Upper lobe of right lung (tissue), 1 donor: ENCODE measurements at places on chromosomes 3 and 15. TPM values are rescaled to one million over a fixed set of nuclear protein-coding genes. Genes with fewer than 3 reads are reported as not detected.

- H3K27me3 ChIP-seq = no peaks in the 10 kb centered on the region
- no peaks in the 10 kb centered on the region for H3K36me3 ChIP-seq
- no peak for DNase-seq
- H3K27ac ChIP-seq = no peak overlapping the region
These were observed 30.0 kb upstream of the SLC2A2 start for GRCh38 chr3:171056528-171056927.

Gene XXYLT1
- 9.8 TPM for total RNA-seq

Gene ZNF619
- total RNA-seq = 6.8 TPM

GRCh38 chr3:78830470-78830869 lies 937.3 kb downstream of the ROBO1 start:
- no peaks in the 10 kb centered on the region for H3K27me3 ChIP-seq
- H3K4me3 ChIP-seq = no peak overlapping the region
- H3K36me3 ChIP-seq = no peaks in the 10 kb centered on the region
- no peak for DNase-seq

DNA sequence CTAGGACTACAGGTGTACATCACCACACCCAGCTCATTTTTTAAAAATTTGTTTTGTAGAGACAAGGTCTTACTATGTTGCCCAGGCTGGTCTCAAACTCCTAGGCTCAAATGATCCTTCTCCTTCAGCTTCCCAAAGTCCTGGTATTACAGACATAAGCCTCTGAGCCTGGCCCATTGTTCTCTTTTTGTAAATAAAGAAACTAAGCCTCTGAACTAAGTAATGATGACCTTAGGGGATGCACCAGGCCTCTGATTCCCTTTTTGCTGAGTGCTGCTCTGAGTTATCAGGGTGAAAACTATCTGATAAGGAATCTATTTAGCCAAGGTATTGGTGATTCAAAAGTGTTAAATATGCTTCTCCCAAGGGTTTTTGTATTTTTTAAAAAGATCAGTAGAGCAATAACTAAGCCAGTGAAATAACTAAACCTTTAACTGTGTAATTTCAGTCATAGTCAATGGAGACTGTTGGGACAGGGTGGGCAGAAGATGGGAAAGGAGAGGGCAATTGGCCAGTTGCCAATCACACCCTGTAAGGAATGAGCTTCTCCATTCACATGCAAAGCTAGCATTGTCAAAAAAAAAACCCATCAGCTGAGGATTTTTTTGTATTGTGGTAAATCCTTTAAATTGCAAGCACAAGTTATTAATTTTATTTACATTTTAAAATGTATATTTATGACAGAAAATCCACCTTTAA lies 194.8 kb upstream of the PFN2 start:
- no peaks in the 10 kb centered on the region for H3K4me1 ChIP-seq
- H3K27me3 ChIP-seq = no peaks in the 10 kb centered on the region
- no peak for DNase-seq

Gene SPINK8
- total RNA-seq = not detected

DNA sequence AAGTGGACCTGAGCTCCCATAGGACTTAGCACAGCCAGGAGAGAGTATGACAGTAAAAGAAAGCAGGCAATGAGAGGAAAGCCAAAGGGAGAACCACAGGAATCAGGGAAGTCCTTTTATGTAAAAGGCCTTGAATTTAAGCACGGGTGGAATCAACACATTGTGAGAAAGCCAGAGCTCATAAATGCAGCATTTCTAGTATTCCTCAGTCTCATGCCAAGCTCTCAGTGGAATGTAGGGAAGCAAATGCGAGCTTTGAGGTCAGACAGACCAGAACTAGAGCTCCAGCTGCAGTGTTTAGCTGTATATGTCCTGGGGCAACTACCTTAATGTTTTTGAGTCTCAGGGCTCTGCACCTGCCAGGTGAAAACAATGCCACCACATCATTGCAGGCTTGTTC lies 132.1 kb upstream of the TRIM42 start:
- no peaks in the 10 kb centered on the region for H3K36me3 ChIP-seq
- no peak for DNase-seq
- H3K27me3 ChIP-seq = no peaks in the 10 kb centered on the region
- H3K27ac ChIP-seq = no peak overlapping the region
- H3K4me3 ChIP-seq = no peak overlapping the region

DNA sequence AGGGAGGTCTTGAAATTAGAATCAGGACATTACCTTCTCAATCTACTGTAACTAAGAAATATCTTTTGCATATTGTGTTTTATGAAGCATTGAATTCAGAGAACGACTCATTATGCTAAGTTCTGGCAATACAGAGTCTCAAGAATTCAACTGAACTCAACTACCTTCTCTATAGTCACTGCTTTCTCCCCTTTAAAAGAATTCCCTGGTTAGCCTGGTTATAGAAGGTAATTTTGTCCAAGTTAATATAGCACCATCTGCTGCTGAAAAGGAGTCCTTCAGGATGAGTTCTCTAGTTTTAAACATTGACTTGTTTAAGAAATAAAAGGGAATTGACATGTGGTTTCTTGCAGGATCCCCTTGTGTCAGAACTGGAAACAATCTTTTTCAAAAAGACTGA lies 60.2 kb downstream of the IL16 start:
- H3K27ac ChIP-seq = no peak overlapping the region
- no peak for DNase-seq
- no peak overlapping the region for H3K4me3 ChIP-seq
- peaks cover 9% of the 10 kb centered on the region for H3K4me1 ChIP-seq
- H3K36me3 ChIP-seq = no peaks in the 10 kb centered on the region

- no peaks in the 10 kb centered on the region for H3K36me3 ChIP-seq
- no peaks in the 10 kb centered on the region for H3K27me3 ChIP-seq
- H3K4me3 ChIP-seq = no peak overlapping the region
- DNase-seq = no peak
- H3K27ac ChIP-seq = no peak overlapping the region
These were observed 2.2 kb downstream of the STRA6 start for GRCh38 chr15:74200412-74200815.

DNA sequence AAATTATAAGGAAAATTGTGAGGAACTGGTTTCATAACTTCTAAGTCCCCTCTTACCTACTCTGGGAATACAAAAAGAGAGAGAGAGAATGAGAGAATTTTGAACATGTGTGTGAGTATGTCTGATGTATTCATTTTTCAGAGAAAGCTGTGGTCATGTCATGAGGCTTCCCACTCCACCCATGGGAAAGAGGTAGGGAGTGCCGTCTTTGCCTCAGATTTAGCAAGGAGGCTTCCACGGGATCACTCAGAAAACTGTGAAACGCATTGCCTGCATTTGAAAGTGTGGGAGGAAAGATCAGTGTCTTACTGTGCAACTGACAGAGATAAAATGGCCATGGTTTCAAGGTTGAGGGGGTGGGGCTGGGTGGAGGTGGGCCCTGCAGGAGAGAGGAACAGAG lies 331.5 kb upstream of the CTNNB1 start:
- no peak for DNase-seq
- no peaks in the 10 kb centered on the region for H3K27me3 ChIP-seq

Gene MYEF2
- total RNA-seq = 21.3 TPM

Gene SLC22A13
- 0.41 TPM for total RNA-seq

GRCh38 chr3:57434041-57434440 lies 110.1 kb downstream of the DNAH12 start:
- no peak for DNase-seq
- no peaks in the 10 kb centered on the region for H3K36me3 ChIP-seq
- no peak overlapping the region for H3K27ac ChIP-seq
- H3K27me3 ChIP-seq = peaks cover 4% of the 10 kb centered on the region
- H3K4me3 ChIP-seq = no peak overlapping the region

Gene TP63
- 1.3 TPM for total RNA-seq

Gene ADAMTS7
- 9.1 TPM for total RNA-seq

DNA sequence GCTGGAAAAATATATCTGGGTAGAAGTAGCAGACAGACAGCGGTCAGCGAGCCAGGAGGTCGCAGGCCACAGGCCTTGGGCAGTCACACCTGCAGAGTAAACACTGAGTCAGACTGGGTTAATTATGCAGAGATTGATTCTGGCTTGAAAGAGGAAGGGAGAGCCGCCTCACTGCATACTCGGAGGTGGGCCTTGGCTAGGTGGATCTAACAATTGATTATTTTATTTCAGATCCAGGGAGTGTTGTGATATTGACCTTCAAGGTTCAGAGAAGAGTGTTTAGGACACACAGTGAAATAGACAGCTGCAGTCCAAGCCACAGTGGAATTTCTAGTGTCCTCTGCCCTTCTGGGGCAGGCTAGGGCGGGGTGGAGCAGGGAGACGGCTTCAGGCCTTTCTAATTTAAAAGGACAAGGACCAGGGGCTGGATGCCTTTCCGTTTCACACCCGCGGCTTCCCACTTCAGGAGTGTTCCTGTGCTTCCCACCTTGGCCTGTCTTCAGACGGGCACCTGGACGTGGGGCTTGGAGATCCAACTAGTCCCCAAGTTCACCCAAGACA lies 237.3 kb downstream of the XXYLT1 start:
- no peaks in the 10 kb centered on the region for H3K36me3 ChIP-seq
- H3K4me3 ChIP-seq = no peak overlapping the region
- H3K27me3 ChIP-seq = no peaks in the 10 kb centered on the region

DNA sequence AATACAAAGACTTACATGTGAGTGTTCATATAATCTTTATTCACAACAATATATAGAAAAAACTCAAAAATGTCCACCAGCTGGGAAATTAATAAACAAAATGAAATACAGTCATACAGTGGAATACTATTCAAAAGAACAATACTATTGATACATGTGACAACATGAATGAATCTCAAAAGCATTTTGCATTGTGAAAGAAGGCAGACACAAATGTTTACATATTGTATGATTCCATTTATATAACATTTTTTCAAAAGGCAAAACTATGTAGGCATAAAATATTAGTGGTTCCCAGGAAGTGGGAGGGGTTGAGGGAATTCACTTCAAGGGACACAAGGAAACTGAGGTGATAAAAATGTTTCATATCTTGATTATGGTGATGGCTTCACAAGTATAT lies 303.2 kb downstream of the CTNNB1 start:
- no peak overlapping the region for H3K27ac ChIP-seq
- H3K27me3 ChIP-seq = no peaks in the 10 kb centered on the region
- no peaks in the 10 kb centered on the region for H3K36me3 ChIP-seq
- DNase-seq = no peak
- H3K4me3 ChIP-seq = no peak overlapping the region

- H3K4me3 ChIP-seq = no peak overlapping the region
- no peaks in the 10 kb centered on the region for H3K27me3 ChIP-seq
- peaks cover 16% of the 10 kb centered on the region for H3K4me1 ChIP-seq
- no peak for DNase-seq
These were observed 3.7 kb downstream of the TRANK1 start for GRCh38 chr3:36941162-36941561.

DNA sequence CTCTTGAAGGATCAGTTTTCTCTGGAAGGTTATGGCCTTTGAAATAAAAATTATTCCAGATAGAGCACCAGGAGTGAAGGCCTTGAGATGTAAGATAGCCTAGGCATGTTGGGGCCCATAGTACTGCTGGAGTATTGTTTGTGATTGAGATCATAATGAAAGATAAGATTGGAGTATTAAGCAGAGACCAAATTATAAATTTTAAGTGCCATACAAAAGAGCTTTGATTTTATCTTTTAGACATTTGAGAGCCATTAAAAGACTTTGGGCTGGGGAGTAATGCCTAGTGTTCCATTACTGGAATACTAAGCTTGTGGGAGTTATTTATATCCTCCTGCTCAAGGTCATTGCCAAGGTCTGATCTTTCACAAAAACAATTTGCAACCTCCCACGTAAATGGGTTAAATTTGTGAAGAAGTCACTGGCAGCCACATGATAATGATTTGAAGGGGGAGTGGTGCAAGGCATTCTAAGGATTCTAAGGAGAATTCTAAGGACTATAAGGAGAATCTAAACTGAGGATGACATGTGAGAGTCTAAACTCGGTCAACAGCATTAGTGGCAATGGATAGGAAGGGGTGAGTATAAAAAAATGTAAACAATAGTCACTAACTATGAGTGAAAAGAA lies 12.8 kb downstream of the ELL3 start:
- no peaks in the 10 kb centered on the region for H3K27me3 ChIP-seq
- H3K27ac ChIP-seq = no peak overlapping the region
- H3K4me1 ChIP-seq = no peaks in the 10 kb centered on the region
- H3K4me3 ChIP-seq = no peak overlapping the region

DNA sequence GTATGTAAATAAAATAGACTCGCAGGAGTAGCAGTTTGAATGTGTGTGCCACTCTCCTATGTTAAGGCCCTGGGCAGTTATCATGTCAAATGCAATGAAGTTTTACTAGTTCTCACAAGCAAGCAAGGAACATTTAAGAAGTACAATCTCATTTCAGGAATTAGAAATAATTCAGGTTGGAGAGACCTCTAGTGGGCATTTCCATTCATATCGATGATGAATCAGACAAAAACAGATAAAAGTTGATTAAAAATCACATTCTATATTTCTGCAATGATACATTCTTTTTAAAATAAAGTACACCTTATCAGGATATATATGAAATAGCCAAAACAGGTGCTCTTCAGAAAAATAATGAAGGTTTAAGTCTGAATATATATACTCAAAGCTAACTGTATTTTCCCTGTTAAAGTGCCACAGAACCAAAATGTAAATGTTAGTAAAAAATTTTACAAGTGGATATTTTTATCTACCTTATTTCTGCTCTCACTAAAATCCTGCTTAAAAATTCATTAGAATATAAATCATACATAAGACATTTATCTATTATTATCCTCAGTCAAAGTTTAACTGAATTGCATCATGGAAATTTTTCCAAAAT lies 492.4 kb upstream of the FRG2C start:
- DNase-seq = no peak
- H3K4me3 ChIP-seq = no peak overlapping the region
- H3K27ac ChIP-seq = no peak overlapping the region
- no peaks in the 10 kb centered on the region for H3K4me1 ChIP-seq

Gene KBTBD8
- total RNA-seq = 6.0 TPM

DNA sequence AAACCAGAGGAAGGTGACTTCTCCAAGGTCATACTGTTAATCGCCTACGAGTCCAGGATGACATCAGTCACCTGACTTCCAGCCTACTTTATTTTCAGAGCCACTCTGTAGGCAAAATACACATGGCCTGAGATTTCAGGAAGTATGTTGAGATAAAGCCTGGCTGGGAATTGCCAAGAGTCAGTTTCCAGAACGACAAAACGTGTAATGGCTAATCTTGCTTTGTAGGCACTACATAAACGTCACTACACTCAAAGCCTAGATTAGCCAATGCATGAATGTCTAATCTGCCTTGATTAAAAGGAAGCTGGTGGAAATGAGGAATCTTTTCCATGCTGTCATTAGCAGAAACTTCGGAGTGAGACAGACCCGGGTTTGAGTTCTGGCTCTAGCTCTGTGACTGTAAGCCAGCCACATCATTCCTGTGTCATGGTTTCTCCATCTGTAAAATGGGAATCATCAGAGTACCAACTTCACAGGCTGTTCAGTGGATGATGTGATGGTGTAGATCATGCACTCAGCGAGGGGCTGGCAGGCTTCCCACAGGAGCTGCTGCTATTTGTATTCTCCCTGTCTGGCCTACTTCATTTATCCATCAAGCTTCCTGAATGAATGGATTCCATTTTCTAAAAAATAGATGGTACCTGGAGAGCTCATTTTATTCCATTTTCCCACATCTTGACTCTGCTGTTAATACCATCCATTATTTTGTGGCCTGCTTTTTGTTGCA lies 241.9 kb downstream of the XXYLT1 start:
- no peaks in the 10 kb centered on the region for H3K36me3 ChIP-seq
- no peak overlapping the region for H3K4me3 ChIP-seq
- no peak overlapping the region for H3K27ac ChIP-seq
